ENCODE measurements at places on chromosomes 1 and 21.

- DNase-seq: no peak
Measured at GRCh38 chr1:67191668-67192520, 25.6 kb downstream of the IL23R start.

- DNase-seq: peak; percentile 14
Measured at GRCh38 chr1:76330991-76331603, 256.6 kb downstream of the ST6GALNAC3 start.

DNA sequence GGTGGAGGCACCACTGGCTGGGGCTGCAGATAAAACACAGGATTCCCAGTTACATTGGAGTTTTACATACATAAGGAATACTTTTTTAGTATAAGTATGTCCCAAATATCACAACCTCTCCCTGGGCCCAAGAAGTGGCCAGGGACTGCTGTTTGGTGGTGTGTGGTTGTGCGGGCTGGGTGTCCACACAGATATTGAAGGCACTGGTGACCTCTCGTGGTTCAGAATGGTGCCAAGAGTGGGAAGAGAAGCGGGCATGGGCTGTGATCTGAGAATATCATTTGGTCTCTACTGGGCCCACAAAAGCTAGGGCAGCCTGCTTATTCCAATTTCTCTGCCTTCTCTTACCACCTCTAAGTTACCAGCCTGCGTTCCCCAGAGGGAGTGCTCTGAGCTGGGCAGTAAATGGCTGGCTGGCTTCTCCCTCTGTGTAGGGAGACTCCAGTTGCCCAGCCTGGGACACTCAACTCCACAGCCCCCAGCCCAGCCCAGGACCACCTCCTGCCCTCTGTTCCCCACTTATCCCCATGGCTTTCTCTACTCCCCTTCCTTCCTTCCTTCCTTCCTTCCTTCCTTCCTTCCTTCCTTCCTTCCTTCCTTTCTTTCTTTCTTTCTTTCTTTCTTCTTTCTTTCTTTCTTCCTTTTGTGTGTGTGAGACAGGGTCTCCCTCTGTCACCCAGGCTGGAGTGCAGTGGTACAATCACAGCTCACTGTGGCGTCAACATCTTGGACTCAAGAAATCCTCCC, 42.8 kb upstream of the RD3 start:
- no peak for DNase-seq

GRCh38 chr1:117365350-117366176, 1.7 kb upstream of the MAN1A2 start:
- no peak for DNase-seq

DNA sequence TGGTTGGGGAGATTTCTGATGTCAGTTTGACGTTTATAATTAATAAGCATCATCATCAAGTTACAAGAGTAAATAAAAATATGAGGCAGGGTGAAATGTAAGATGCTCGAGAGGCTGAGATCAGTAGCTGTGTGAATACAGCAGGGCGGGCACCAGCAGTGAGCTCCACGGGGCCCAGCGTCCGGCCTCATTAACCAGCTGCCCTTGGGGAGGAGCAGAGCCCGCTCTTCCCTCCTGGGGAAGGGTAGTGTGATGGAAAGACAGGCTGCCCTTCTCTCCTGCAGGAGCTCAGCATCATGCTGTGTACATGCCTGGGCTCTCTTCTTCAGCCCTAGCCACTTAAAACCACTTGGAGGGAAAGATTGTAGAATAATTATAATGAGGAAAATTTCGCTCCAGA, 23.4 kb downstream of the PDE9A start:
- no peak for DNase-seq

- peak; percentile 40 for DNase-seq
Measured at GRCh38 chr1:6962996-6963911, 178.0 kb downstream of the CAMTA1 start.

GRCh38 chr1:207058878-207059867, 6.1 kb downstream of the PFKFB2 start:
- no peak for DNase-seq

DNA sequence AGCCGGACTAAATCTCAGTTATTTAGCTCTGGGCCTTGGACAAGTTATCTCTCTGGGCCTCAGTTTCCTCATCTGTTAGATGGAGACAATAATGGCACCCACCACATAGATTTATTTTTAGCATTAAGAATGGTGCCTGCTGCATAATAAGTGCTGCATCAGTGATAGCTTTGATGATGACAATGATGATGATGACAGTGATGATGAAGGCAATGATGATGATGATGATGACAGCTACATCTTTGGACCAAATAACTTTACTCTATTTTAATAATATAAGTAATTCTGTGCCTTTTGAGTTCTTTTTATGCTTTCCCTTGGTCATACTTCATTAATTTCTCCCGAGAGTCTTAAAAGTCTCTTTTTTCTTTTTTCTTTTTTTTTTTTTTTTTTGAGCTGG, 143.4 kb downstream of the C1orf21 start:
- DNase-seq: no peak

All from stimulated activated CD4-positive, alpha-beta T cell treated with anti-CD3 and anti-CD28 coated beads, TNF-alpha, amount 100 ng/mL, for 4 hours (primary cell).